ENCODE measurements at places on chromosomes 4 and X.

DNA sequence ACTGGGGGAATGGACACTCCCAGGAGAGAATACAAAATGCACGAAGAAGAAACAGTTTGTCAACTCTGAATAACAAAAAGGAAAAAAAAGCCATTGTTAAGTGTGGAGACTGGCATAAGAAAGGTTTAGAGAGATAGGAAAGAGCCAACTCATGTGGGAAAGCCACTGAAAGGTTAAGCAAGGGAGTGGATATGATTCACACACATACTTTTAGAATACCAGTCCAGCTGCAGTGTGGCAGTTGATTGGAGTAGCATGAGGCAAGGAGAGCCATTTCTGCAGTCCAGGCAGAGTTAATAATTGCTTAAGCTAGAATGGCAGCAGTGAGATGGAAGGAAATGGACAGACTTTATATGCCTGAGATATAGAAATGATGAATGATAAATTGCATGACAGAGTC lies 36.9 kb upstream of the ADAD1 start:
- no peak for ATAC-seq
- peaks cover 5% of the 10 kb centered on the region for H3K4me1 ChIP-seq
- no peaks in the 10 kb centered on the region for H3K27me3 ChIP-seq

- no peak for ATAC-seq
- H3K4me3 ChIP-seq: no peak overlapping the region
- no peaks in the 10 kb centered on the region for H3K4me1 ChIP-seq
- H3K27me3 ChIP-seq: no peaks in the 10 kb centered on the region
- no peaks in the 10 kb centered on the region for H3K36me3 ChIP-seq
- no peak overlapping the region for H3K27ac ChIP-seq
These were observed 119.1 kb downstream of the TEX13A start for GRCh38 chrX:105101378-105101777.

GRCh38 chr4:1727117-1728031 lies 6.1 kb downstream of the TACC3 start:
- H3K36me3 ChIP-seq: peaks cover 97% of the 10 kb centered on the region
- ATAC-seq: no peak
- peaks cover 29% of the 10 kb centered on the region for H3K4me1 ChIP-seq
- no peaks in the 10 kb centered on the region for H3K27me3 ChIP-seq
- peak overlapping the region; percentile 81 for H3K27ac ChIP-seq

GRCh38 chrX:18160369-18160768 lies 60.3 kb downstream of the BEND2 start:
- H3K27ac ChIP-seq: no peak overlapping the region
- peaks cover 2% of the 10 kb centered on the region for H3K27me3 ChIP-seq
- no peaks in the 10 kb centered on the region for H3K36me3 ChIP-seq
- H3K4me1 ChIP-seq: no peaks in the 10 kb centered on the region
- ATAC-seq: no peak

- ATAC-seq: no peak
- no peak overlapping the region for H3K27ac ChIP-seq
- H3K36me3 ChIP-seq: no peaks in the 10 kb centered on the region
These were observed 442.6 kb upstream of the CPEB2 start for GRCh38 chr4:14559646-14560045.

DNA sequence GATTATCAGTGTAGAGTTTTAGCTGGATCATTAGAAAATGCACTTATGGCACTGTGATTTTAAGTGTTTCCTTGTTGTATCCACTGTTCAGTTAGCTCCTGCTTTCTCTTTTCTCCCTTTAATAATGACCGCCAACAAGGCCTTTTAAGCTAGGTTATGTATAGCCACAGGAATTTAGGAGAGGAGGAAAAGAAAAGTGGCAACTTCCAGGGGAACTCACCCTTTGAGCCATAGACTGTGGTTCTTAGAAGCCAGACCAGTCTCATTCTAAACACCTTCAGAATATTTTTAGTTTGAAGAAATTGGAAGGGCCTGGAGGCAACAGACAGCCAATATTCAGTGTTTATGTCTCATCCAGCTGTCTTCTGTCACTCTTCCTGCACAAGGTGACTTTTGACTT lies 6.1 kb downstream of the FGF2 start:
- peaks cover 8% of the 10 kb centered on the region for H3K4me1 ChIP-seq
- peaks cover 5% of the 10 kb centered on the region for H3K36me3 ChIP-seq
- peaks cover 54% of the 10 kb centered on the region for H3K27me3 ChIP-seq
- ATAC-seq: no peak

DNA sequence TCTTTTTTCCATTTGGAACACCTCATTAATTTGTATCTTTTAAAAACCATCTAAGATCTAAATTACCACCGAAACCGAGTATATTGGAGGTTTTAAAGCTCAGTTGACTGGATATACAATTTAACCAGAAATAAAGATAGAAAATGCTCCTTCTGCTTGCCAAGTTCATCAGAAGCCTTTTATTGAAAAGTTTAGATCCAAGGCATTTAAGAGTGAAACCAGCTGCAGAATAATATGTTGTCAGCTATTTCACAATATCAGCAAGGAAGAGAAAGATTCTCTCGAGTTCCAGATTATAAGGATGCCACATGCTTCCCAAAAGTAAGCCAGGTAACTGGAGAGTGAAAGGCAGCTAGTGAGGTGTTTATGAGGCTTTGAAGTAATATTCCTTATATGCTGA lies 217.4 kb downstream of the DCTD start:
- H3K36me3 ChIP-seq: no peaks in the 10 kb centered on the region
- H3K27ac ChIP-seq: no peak overlapping the region
- H3K27me3 ChIP-seq: peaks cover 3% of the 10 kb centered on the region

DNA sequence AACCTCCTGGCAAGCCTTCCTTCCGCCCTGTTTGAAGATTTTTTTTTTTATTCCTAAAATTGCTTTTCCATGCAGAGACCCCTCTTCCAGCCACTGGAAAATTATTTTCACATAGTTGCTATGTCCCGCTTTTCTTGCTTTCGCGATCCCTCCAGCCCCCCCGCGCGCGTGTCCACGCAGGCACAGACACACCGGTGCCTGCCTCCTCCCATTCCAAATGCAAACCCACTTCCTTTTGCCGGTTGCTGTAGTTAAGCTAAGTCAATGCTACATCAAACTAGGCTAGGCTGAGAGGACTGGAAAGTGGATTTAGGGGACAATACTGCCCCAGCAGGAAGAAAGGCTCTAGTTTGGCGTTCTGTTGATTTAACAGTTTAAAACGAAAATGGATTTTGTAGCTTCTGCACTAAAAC lies 111.0 kb downstream of the DHX15 start:
- H3K4me3 ChIP-seq: peak overlapping the region; percentile 86
- ATAC-seq: no peak
- H3K36me3 ChIP-seq: no peaks in the 10 kb centered on the region
- H3K27me3 ChIP-seq: peaks cover 47% of the 10 kb centered on the region

Measured in activated T-helper 17 cell treated with anti-CD3 and anti-CD28 coated beads, Interleukin-2, amount 50 U/mL, for 72 hours (primary cell).